Skin of body (tissue), 3 donors: ENCODE measurements at places on chromosomes 1 and 21.
A peak's percentile ranks its signal among the peaks of the same experiment; 100 is the strongest.

DNA sequence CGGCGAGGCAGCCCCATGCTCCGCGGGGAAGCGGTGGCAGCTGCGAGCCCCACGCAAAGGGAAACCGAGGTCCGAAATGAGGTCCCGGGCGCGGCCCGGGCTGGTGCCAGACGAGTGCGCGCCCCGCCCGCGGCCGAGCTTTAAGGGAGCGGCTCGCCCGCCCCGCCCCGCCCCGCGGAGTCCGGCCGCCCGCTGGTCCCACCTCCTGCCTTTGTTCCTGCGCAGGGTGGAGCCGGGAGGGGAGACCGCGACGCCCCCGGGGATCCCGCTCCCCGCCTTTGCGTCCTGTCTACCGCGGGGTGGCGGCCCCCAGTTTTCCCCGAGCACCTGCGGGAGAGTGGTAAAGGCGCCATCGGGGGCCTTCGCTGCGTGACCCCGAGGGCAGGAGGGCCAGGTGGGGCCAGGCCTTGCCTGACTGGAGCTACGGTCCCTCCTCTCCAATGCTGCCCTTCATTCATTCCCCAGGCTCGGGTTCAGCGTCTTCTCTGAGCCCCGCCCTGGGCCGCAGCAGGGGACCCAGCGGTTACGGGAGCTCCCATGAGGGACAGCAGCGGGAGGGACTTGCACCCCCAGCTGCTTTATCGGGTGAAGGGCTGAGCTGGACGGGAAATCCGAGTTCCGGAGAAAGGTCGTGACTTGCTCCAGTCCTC lies at the start of gene HES2:
HES2 (minus strand) TSS at position 116 of the 650 bp plus-strand sequence; CDS start at position 17, 99 bp downstream.
- DNase-seq = no peak

DNA sequence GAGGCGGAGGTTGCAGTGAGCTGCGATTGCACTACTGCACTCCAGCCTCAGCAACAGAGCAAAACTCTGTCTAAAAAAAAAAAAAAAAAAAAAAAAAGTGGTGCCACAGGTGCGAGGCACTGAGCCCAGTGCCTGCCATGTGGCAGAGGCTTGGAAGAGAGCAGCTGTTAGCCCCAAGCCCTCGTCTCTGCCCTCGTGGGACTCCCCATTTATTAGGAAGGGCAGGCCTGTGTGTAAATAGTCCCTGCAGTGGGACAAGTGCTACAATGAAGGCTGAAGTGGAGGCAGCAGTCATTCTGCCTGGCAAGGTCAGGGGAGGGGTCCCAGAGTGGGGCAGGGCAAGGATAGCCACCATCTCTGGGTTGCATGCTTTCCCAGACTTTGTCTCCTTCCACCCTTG lies 6.5 kb downstream of the RPS6KA1 start:
- DNase-seq = no peak

- DNase-seq = no peak
Observed at GRCh38 chr1:182280504-182280900, 111.1 kb downstream of the GLUL start.

DNA sequence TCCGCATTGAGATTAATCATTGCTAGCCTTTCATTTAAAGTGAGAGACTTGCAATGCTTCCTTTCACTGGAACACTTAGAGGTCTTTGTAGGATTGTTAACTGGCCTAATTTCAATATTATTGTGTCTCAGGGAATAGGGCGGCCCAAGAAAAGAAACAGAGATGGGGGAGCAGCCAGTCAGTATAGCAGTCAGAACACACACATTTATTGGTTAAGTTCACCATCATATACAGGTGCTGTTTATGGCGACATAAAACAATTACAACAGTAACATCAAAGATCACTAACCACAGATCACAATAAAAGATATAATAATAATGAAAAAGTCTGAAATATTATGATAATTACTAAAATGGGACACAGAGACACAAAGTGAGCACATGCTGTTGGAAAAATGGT lies 29.4 kb downstream of the BARHL2 start:
- no peak for DNase-seq

DNA sequence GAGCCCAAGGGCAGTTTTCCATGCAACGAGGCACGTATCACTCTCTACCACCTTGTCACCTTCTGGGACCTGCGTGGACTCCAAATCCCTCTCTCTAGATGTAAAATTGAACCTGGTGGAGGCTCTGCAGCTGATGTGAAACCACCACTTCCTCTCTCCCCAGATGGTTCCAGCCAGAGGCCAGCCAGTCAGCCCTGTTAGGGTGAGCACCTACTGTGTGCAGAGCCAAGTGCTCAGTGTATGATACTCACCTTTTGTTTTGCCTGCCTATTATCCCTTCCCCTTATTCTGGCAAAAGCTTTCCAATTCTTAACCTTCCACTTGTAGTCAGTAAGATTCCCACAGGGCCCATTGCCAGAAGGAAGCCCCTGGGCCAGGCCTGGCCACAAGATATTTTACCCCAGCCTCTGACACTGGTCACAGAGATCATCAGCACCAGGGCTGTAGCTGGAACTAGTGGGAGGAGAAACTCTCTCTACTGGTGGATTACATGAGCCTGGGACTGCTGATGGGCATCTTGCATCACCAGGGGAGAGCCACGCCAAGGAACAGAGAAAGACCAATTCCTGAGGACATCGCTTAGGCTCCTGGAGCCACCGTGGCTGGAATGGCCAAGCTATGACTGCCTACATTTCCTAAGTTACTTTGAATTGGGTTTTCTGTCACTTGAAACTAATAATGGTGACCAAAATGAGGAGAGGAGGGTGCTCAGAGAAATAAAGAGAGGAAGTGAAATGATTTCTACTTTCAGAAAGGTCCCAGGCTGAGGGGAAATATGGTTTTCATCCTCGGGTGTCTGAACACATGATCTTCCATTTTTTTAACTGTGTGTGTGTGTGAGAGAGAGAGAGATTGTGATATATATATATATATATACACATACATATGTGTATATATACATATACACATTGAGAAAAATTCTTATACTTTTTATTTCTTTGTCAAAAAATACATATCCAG lies 26.6 kb upstream of the RD3 start:
- no peak for DNase-seq

DNA sequence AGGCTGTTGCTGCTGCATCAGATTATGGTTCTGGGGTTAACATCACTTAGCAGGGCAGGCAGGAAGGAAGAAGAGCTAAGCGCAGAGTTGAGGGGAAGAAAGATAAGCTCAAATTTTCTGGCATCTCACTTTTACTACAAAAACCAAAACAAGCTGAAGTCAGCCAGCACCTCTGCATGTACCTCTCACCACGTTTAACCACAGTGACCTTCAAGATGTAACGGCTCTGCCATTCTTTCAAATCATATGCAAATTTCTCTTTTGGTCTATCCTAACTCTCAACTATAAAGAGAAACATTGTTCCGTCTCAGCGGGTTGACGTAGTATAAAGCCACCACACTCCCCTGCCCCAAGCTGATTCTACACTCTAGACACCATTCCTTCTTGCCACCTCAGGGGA lies 154.4 kb downstream of the OMA1 start:
- DNase-seq = no peak

- no peak for DNase-seq
Observed at GRCh38 chr1:169679692-169680091, 31.7 kb downstream of the SELL start.

GRCh38 chr1:65757531-65757930 lies 35.2 kb upstream of the PDE4B start:
- no peak for DNase-seq

- DNase-seq = no peak
Observed at GRCh38 chr1:157306896-157307295, 168.7 kb upstream of the ETV3 start.

DNA sequence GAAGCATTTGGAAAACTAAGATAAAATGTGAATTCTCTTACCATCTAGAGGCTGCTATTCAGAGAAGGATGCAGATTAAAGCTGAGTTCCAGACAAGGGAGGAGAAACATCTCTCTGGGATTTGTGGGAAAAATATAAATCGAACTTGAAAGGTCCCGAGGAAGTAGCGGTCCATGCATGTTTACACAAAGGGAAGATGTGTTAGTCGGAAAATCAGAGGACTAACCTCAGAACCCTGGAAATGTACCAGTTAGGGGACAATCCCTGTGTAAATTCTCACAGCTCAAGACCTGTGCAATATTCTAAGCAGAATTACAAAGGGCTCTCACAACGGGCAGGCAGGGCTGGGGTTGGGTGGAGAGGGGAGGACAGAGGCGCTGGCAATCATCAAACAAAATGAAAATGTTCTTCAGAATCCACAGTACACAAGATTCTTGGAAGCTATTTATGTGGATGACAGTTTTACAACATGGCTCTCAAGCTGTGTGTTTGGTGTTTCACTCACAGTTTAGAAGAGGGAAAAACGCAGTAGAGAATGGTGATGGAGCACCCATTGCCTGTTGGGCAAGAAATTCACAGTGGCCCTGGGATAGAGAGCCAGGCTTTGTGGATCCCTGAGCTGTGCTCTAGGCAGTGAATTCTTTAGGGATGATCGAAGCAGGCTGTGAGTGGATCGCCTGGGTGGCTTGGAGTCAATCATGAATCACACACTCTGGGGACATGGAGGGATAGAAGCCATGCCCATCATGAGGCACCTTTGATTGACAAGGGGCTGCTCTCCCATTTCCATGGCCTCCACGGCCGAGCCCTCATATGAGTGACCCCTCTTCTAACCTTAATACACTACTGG lies 47.6 kb downstream of the KCNJ6 start:
- DNase-seq = no peak

DNA sequence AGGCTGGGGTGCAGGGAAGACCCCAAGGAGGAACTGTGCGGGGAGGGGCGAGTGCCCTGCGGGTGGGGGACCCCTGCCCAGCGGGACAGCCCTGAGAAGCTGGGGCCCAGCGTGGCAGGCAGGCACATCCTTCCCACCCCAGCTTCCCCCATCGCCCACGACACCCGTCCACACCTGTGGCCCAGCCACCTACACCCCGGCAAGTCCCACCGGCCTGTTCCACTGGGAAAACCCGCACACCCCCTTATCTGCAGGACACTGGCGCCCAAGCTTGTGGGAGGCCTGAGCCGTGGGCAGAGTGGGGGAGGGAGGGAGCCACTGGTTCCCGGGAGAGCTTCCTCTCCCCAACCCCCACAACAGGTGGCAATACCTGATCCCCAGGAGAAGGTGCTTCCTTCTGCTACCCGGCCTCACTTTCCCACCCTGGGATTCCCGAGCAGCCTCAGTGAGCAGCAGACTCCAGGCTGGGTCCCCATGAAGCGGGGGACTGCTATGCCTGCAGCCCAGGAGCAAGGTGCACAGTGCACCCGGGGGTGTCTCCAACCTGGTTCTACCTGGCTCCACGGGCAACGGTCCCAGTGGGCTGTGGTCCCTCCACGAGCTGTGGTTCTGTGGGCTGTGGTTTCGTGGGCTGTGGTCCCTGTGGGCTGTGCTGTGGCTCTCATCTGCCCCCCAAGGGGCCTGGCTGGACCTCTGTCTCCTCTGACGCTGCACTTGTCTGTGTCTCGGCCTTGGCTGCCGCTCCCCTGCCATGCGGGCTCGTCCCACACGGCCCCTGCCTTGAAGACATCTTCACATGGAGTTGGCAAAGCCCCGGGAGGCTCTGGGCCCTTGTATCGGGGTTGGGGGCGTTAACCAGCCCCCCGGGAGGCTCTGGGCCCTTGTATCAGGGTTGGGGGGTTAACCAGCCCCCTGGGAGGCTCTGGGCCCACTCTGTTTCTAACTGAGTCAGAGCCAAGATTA lies 37.8 kb upstream of the POFUT2 start:
- no peak for DNase-seq

GRCh38 chr1:203265541-203265940 lies 36.1 kb upstream of the CHIT1 start:
- DNase-seq = no peak

GRCh38 chr1:200304171-200304570 lies 105.7 kb downstream of the ZNF281 start:
- peak; percentile 40 for DNase-seq

- peak; percentile 45 for DNase-seq
Observed at GRCh38 chr21:38861989-38862683, 56.4 kb downstream of the ETS2 start.

DNA sequence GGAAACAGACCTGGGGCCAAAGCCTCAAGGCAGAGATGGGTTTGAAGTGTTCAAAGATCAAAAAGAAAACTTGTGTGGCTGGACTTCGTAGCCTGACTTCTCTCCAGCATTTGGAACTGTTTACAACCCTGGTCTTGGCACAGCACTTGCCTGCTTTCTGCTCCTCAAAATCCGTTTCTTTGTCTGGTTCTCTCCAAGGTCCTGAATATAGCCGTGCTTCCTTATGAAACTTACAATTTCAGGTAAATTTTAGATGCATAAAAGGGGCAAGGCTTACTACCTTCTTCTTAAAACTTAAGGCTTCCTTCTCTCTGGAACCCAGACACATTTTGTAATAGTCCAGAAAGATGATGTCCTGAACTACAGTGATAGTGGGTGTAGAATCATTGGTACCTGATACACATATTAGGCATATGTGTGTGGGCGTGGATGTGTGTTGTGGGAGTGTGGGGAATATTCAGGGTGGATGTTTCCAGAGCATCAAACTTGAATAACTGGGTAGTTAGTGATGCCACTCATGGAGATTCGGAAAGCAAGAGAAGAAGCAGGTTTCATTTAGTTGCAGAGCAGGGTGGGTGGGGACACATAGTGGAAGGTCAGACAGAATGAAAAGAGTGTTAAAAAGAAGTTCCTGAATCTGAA lies 26.4 kb upstream of the FAM78B start:
- no peak for DNase-seq

GRCh38 chr1:246300626-246301549 lies 206.2 kb downstream of the SMYD3 start:
- no peak for DNase-seq

DNA sequence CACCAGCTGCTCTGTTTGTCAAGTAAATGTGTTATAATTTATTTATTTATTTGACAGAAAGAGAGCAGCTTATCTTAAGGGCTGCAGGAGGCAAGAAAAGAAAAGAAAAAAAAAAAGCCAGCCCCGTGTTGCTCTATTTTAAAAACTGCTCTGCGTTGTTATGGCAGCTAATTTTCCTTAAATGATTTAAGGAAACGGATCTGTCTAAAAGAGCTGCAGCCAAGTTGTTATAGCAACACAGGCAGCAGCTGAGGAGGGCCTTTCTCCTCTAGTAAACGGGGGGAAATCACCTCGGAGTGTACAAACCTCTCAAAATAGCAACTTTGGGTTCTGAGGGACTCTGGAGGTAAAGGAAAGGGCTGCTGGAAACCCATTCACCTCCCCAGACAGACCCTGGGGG lies 149.2 kb downstream of the BEND5 start:
- no peak for DNase-seq

GRCh38 chr1:53380296-53380695 lies 52.4 kb upstream of the LRP8 start:
- DNase-seq = no peak

GRCh38 chr1:164263540-164263939 lies 295.4 kb upstream of the PBX1 start:
- DNase-seq = no peak

- DNase-seq = no peak
Observed at GRCh38 chr1:87197156-87197555, 131.5 kb upstream of the LMO4 start.

- DNase-seq = no peak
Observed at GRCh38 chr1:164579381-164579780, 20.4 kb downstream of the PBX1 start.
